ENCODE measurements at places on chromosomes 4 and X. TPM values are rescaled to one million over a fixed set of nuclear protein-coding genes. Genes with fewer than 3 reads are reported as not detected.

Gene USP51
- 1.6 TPM for total RNA-seq

Gene TASL
- 1.5 TPM for total RNA-seq

Gene CSAG2
- not detected for total RNA-seq

Gene ATP1B4
- not detected for total RNA-seq

Gene SCOC
- 43.6 TPM for total RNA-seq

Gene GUCY1B1
- total RNA-seq, result 0.29 TPM

Gene PNCK
- total RNA-seq, result not detected

Gene RBM46
- not detected for total RNA-seq

Gene CTSO
- total RNA-seq, result 3.3 TPM

Gene TRO
- 5.7 TPM for total RNA-seq

Gene FAM47A
- total RNA-seq, result not detected

Gene TXK
- 6.4 TPM for total RNA-seq

Gene TDO2
- total RNA-seq, result not detected

Gene CPE
- total RNA-seq, result not detected

Gene CHRDL1
- not detected for total RNA-seq

Gene MAGEB17
- total RNA-seq, result not detected

Gene RRH
- 0.48 TPM for total RNA-seq

Gene BEX3
- 13.0 TPM for total RNA-seq

Gene SMIM43
- total RNA-seq, result not detected

Gene NLGN3
- 0.67 TPM for total RNA-seq

Gene SPANXD
- total RNA-seq, result not detected

Gene FAT4
- total RNA-seq, result 0.02 TPM

Gene CCDC110
- total RNA-seq, result not detected

Gene IL15
- total RNA-seq, result 0.92 TPM

Gene PABPC5
- not detected for total RNA-seq

Gene REPS2
- not detected for total RNA-seq

Gene VCX3B
- not detected for total RNA-seq

Gene PLAC8
- 14.5 TPM for total RNA-seq

Gene S100G
- total RNA-seq, result not detected

Gene FAM47E
- not detected for total RNA-seq

Gene TMPRSS11F
- not detected for total RNA-seq

Gene SPATA4
- total RNA-seq, result not detected

Gene CYSLTR1
- 0.34 TPM for total RNA-seq
